Left renal cortex interstitium (tissue), 4 donors: ENCODE measurements at places on chromosomes 13 and 19.

GRCh38 chr13:29496241-29496712 lies 99.2 kb downstream of the SLC7A1 start:
- no peak for DNase-seq

DNA sequence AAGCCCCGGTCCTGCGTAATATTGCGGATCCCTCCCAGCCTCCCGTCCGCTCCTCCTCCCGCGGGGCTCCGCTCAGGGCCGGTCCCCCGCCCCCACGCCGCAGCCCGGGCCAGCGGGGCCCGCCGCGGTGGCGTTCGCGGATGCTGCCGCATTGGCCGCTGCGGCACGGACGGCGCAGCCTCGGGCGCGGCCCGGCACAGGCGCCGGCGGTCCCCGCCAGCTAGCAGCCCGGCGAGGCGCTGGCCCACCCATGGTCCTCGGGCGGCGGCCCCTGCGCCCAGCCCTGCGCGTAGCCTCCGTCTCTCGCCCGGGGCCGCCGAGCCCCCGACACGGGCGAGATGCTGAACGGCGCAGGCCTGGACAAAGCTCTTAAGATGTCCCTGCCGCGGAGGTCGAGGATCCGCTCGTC lies at the start of gene ATP8A2:
Gene ATP8A2 (plus strand): TSS at position 100 of the 409 bp plus-strand sequence. CDS start 239 bp downstream, at position 339.
- no peak for DNase-seq

DNA sequence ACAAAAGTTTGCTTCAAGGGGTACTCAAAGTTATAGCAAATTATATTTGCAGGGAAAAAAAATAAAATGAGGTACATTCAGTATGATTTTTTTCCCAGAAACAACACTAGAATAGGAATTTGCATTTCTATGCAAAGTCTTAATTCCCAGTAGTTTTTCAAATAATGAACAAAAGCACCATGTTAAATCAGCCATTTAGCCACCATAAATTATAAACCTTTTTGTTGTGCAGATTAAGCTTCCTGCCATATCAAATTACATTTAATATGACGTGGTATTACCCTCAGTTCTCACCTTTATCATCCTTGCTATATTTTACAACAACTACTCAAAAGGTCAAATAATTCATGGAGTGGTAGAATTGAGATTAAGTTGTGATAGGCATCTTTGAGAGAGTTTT lies 136.6 kb upstream of the FRY start:
- no peak for DNase-seq

- DNase-seq, result no peak
Measured at GRCh38 chr19:38544569-38545315, 73.0 kb downstream of the MAP4K1 start.

DNA sequence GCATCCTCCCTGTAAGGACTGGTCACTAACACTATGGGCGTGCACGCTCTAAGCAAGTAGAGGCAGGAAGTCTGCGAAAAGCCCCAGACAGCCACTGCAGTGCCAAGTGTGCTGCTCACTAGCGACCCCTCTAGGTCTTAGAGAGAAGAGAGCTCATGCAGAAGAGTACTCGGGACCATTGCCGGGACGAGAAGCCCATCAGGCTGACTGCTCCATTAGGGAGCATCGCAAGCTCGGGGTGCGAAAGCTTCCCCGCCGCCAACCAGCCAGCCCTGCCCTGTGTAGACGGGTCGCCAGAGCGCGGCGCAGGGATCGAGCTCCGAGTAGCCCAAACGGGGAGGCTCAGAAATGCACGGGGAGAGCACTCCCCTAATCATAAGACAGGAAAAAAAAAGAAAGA lies 16.6 kb downstream of the POU4F1 start:
- DNase-seq, result no peak

DNA sequence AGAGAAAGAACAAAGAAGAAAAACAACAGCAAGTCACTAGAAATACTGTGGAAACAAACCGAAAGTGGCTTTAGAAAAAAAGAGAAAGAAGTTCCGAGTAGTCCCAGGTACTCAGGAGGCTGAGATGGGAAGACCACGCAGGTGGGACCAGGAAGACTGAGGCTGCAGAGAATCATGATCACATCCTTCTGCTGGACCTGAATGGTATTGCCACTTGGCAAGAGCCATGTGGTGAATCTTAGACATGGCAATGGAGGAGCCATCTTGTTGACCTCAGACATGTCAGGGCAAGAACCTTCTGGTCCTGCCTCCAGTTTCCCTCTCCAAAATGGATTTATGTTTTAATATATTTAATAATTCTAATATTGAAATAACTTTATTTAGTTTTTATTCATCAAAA lies 37.4 kb upstream of the ZNF724 start:
- no peak for DNase-seq

DNA sequence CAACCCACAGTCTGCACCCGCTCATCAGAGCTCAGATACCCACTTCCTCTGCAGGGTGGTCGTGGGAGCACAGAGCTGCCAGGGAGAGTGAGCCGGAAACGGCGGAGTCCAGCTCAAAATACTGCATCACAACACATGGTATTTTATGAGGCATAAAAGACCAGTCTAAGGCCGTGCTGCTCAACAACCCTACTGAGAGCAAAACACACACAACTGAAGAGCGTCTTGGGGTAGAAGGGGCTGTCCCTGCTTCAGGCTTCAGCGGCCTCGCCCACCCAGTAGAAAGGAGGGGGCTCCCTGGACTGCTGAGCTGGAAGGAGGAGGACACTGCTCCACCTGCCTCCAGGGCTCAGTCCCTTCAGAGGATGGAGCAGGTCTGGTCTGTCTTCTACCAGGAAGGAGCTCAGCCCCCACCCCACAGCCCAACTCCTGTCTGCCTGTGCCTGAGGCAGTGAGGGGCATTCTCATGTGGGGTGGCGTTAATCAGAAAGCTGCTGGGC lies 36.9 kb downstream of the NAXD start:
- DNase-seq, result no peak

DNA sequence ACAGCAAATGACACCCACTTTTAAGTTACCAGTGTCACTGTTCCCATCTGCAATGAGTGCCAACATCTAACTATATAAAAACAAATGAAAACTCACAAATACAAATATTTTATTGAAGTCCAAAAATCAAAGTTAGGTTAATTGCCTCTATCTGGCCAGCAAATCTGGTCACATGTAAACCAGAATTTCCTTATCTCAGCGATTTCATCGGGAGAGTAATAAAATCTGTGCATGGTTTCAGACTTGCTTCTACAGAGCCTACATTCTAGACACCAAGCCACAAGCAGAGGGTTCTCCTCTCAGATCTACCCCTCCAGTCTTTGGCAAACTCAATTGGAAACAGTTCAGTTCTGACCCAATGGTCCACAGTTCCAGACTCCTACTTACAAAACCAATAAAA lies 189.6 kb downstream of the ABCC4 start:
- no peak for DNase-seq

- no peak for DNase-seq
Measured at GRCh38 chr13:33787051-33787591, 30.8 kb upstream of the RFC3 start.

DNA sequence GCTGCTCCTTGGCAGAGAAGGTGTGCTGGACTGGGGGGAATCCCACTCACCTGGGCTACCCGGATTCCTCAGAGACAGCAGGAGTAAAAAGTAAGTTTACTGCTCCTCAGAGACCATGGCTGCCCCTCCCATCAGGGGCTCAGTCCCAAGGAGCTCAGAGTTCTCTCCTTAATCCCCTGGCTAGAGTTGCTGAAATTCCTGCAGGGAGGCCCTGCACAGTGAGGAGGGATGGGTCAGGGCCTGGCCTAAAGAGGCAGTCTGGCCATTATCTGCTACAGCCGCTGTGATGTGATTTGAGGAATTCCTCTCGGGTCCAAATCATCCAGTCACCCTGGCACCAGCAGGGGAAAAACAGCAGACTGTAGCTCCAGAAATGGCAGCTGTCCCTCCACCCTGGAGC lies 502.5 kb downstream of the PCDH17 start:
- no peak for DNase-seq

DNA sequence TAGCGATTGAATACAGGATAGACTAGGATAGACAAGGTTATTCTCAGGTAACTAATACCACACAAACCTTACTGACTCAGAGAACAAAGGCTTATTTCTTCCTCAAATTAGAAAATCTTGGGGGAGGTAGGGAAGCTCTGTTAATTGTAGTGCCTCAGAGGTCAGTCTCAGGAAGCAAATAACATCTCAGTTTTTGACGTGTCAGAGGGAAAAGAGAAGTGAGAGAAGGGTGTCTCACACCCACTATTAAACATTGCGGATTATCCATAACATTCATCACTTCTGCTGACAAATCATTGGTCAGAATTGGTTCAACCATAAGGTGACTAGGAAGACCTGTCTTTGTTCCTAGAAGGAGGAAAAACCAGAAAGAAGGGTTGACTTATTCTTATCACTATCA lies 579.4 kb upstream of the MIR17HG start:
- no peak for DNase-seq

DNA sequence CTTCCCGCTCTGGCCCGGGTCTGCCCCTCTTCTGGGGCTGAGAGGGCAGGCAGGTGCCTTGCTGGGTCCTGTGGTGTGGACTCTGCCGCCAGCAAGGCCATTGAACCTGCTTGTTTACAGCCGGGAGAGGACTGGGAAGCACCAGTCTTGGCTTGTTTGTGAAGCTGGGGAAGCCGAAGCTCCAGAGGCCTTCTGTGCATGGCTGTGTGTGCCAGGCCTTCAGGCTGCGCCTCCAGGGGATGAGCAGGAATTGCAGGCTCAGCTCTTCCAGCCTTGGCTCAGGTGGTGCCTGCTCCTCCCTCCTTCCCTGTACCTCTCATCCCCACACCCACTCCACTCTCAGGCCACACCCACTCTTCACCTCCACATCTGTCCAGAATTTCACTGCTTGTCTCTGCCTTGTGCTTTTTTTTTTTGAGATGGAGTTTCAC lies 17.5 kb downstream of the NDUFB7 start:
- no peak for DNase-seq

DNA sequence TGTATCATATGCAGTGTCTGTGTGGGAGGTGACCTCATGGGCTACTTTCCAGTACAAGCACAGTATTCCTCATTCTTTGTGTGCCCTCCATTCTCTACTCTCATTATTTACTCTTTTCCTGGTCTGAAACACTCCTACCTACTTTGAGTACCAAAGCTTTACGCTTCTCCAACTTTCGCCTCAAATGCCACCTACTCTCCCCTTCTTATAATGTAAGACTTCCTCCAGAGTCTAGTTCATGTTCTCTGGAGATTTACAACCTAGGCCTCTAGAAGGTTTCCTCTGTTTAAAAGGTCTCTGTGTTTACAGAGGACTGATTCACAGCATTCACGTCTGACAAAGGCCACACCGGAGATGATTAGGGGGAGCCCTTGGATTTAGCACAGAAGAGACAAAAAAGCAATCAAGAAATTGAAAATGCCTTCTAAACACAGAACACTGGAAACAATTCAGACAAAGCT lies 302.0 kb downstream of the KLF12 start:
- no peak for DNase-seq

- no peak for DNase-seq
Measured at GRCh38 chr13:50334944-50335343, 319.7 kb downstream of the KCNRG start.

DNA sequence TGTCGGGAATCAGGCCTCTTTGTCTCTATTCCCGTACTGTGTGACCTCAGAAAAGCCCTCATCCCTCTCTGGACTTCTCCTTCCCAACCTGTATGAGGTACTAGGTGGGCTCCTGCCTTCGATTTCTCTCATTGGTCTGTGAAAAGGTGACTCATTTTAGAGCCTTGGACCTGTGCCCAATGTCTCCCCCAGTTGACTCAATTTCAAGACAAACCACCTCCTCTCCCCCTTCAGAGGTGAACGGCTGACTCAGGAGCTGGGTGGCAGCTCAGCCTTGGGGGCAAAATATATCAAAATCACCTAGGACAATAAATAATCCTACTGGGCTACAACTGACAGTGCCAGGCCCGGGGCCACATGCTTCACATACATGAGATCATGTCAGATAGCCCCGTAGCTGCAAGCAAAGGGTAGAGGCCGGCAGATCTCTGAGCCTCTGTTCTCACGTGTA lies 630 bp downstream of the COQ8B start:
- no peak for DNase-seq

- no peak for DNase-seq
Measured at GRCh38 chr13:45373162-45373547, 32.2 kb upstream of the TPT1 start.

DNA sequence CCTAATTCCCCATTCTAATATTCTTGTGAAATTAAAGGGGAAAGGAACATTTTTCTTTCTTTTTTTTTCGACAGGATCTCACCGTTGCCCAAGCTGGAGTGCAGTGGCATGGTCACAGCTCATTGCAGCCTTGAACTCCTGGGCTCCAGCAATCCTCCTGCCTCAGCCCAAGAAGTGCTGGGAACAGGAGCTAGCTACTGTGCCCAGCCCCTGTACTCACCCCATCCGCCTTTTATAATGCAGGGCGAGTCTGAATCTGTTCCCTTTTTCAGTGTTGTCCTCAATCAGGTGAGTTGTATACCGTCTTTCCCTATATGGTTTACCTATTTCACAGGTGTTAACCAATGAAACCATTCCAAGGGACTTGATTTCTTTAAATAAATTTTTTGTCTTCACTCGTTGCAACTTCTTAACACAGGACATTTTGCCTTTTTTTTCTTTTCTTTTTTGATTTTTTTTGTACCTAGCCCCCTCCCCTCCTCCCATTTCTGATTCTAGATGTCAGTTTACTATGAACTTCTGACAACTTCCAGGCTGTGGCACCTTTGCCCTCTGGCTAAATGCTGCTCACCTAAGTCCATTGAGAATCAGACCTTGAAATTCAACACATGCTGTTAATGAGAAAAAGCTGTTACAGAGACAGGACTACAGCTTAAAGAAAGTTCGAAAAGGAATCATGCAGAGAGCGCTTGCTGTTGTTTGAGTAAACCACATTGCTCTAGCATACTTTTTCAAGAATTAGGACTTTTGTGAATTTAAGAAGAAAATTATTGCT lies 562.1 kb upstream of the KLF12 start:
- no peak for DNase-seq

DNA sequence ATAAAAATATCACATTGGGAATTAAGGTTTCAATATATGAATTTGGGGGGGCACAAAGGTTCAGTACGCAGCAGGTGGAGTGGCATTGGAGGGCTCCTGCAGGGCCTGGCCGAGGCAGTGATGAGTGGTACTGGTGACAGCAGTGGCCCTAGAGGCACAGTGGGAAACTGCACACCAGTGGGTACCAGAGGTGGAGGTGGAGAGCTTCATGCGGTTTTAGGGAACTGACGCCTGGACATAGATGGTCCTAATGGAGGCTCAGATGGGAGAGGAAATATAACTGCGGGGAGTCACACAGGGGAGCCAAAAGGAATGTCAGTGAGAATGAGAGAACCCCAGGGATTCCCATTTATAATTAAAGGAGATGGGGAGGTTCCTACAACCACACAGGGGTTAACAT lies 156.2 kb downstream of the COG6 start:
- no peak for DNase-seq

GRCh38 chr13:44180876-44181536 lies 192.6 kb upstream of the SERP2 start:
- DNase-seq, result no peak
